CD4-positive, alpha-beta T cell treated with Interleukin-1 beta for 1 hour (primary cell): ENCODE measurements at places on chromosomes 3 and 15.

GRCh38 chr3:14319654-14320182, 82.7 kb upstream of the SLC6A6 start:
- peak; percentile 24 for DNase-seq

DNA sequence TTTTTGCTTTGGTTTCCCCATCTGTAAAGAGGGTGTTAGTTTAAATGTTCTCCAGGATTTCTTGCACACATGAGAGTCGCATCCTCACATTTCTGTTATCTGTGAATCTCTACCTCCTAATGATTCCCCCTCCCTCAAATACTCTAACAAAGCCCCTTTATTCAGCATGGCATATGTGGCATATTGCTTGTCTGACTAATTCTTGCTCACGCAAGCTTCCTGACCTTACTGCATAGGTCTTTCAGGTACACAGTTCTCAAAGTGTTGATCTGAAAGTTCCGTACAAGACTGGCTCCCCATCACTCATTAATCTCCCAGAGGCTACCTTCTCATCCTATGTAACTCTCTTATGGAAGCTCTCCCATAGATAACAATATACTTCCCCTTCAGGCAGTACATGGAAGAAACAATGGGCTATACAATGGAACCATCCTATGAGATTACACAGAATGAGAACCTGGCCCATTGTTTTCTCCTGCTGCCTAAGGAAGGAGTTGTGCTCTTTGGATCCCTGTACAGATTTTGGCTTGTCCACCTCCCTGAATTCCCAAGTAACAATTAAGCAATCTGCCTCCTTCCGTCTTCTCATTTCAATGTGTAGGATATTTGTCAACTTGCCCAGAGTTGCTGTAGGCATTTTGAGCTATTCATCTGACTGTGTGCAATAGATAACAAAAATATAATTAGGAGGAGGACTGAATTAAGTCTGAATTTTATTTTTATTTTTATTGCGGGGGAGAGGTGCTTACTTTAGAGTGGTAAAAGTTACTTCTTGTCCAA, 51.0 kb downstream of the PPARG start:
- no peak for DNase-seq

DNA sequence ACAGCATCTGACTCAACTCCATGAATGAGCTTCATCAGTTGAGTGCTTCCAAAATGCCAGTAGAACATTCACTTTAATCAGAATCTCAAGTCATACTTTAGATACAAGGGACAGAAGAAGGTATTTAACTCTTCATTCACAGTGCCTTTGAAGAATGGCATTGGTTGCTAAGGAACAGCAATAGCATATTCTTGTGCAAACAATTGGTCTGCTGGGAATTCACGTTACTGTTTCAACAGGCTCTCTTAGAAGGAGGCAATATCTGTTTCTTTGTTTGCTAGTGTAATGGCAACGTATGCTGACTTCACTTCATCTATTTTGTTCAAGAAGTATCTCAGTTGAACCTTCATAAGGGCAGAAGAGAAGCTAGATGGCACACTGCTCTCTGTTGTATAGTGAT, 113.9 kb downstream of the TMEM108 start:
- DNase-seq: no peak

GRCh38 chr3:128933922-128934253, 54.5 kb downstream of the ACAD9 start:
- no peak for DNase-seq

DNA sequence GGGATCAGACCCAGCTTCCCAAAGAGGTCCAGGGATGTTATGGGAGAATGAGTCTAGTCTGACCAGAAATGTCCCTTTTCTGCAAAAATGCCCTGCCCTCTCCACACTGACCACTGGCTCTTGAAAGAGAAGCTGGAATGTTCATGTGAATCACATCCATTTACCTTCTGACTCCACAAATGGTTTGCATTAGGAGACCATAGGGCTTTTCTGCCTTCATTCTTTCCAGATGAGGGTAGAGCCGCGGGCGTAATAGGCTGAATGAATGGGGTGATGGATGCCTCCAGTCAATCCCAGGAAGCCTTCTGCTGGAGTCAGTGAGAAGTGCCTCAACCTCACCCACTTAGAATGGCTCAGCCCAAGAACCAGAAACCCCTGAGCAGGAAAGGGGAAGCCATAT, 47.2 kb upstream of the IREB2 start:
- DNase-seq: no peak

DNA sequence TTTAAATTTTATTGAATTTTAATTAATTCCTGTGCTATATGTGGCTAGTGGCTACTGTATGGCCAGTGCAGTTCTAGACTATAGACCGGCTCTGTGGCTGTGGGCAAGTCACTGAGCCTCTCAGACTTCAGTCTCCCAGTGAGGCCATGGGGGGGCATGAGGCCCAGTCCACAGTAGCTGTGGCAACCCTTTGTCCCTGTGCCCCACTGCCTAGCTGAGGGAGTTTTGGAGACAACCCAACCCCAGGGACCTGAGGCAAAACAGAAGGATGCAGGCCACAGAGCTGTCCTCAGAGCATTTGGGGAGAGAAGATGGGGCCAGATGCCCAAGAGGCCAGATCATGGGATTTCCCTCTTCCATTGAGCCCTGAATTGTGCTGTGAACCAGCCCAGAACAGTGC, 18.9 kb upstream of the POC1A start:
- DNase-seq: no peak

DNA sequence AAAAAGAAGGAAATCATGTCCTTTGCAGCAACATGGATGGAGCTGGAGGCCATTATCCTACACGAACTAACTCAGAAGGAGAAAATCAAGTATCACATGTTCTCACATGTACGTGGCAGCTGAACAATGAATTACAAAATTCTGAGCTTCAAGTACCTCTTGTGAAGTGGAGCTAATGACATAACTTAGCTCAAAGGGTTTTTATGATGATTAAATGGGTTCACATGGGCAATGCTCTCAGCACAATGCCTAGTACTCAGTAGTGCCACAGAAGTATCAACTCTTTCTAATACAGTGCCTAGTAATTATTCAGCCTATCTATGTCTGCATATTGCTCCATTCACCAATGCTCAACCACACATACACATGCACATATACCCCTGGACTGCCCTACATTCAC, 407.5 kb upstream of the WNT5A start:
- no peak for DNase-seq

- no peak for DNase-seq
These were observed 473.9 kb downstream of the MFSD1 start for GRCh38 chr3:159275741-159276140.

DNA sequence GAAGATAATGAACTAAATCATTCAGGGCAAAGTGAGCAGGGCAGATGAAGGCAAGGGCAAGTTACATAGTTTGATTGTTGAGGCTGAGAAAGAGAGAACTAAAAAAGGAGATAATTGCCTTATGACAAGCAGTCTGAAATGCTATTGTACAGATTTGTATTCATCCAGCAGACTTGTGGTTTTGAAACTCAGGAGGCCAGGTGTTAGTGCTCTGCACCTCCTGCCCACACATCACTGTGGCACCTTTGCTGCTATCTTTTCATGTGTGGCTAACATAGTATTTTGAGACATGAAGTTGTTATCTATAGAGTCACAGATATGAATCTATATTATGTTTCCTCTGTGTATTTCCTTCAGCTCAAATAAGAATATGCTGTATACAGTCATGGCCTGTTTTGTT, 24.3 kb upstream of the SUCLG2 start:
- peak; percentile 17 for DNase-seq

- no peak for DNase-seq
These were observed 37.4 kb upstream of the SECISBP2L start for GRCh38 chr15:49083401-49084284.

GRCh38 chr15:100468285-100468684, 60.5 kb downstream of the CERS3 start:
- no peak for DNase-seq

GRCh38 chr15:68821190-68821840, 620 bp upstream of the ANP32A start:
- no peak for DNase-seq

DNA sequence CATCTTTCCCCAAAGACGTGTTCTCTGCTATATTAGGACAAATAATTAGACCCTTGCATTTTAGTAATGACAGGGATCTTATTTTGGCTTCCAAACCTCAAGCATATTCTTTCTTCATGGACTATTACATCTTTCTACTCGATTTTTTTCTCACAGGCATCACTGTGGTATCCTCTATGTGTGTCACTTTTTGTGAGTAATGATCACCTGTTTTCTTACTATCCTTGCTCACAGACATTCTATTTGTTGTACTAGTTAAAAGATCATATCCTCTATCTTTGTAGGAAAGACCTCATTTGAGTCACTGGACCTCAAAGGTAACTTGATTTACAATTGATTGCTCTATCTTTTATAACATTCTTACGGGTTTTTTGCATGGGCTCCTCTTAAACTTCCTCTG, 6.8 kb downstream of the C3orf80 start:
- DNase-seq: no peak

DNA sequence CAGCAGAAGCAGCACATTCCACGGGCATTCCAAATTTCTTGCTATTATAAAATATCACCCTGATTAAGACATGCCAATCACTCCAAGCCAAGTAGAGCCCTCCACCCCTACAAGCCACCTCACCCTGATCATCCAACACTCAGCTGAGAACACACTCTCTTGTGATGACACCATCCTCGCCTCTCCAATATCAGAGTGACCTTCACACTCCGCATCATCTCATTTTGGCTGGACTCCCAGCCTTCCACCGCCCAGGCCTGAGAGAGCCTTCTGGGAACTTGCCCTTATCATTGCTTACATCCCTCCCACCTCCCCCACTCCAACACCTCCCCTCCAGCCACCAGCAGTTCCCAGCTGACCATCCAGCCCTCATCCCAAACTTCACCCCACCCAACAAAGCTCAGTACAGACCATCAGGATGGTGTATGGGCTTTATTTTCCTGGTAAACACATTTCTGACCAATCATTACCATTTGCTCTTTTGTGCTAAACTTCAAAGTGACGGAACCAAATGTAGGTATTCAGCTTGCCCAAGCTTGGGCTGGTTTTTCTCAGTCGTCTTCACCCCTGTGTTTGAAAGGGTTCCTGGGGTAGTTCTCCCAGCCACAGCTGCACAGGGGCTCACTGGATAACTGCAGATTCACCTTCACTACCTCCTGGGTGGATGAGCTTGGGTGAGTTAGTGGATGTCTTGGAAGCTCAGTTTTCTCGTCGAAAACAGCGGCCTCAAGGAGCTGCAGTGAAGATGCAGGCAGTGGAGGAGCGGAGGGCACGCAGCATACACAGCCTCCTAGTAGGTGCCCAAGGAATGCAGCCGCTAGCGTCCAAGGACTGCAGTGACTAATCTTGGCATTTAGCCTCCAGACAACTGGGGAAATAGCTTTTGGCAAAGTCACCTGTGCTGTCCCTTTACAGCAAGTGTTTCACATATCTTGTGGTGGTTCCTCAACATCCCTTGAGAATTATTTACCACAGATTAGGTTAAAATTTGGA, 115.1 kb downstream of the LIPC start:
- DNase-seq: no peak

DNA sequence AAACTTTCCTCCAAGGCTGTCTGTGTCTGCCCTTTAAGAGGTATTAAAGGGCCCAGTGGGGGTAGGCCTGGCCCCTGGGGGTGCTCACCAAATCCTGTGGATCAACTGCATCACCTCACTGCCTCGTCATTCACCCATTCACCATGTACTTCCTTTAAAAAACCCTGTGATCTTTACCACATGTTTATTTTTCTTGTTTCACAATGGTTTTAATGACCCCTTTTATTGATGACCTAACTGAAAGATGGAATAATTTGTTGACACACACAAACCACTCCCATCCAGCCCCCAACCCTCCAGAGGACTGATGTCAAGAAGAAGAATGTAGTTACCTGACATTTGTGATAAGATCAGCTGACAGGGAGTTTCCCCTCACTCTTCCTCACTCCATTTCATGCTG, 40.8 kb downstream of the KCNAB1 start:
- peak; percentile 19 for DNase-seq

DNA sequence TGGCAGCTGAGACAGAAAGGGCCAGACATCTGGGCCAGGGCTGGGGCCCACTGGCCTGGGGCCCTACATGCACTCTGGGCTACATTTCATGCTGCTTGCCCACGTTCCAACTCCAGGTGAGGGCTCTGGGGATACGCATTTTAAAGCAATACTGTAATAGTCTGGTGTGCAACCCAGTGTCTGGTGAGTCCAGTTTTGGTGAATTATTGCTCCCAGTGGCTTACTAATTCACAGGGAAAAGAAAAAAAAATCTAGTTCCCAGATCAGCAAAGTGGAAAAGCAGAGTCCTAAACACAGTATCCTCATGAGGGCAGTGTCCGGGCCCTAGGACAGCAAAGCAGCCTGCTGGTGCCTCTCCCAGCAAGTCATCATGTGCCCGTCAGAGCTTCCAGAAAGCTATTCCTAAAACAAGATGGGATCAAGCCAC, 82.4 kb downstream of the CCNL1 start:
- no peak for DNase-seq

DNA sequence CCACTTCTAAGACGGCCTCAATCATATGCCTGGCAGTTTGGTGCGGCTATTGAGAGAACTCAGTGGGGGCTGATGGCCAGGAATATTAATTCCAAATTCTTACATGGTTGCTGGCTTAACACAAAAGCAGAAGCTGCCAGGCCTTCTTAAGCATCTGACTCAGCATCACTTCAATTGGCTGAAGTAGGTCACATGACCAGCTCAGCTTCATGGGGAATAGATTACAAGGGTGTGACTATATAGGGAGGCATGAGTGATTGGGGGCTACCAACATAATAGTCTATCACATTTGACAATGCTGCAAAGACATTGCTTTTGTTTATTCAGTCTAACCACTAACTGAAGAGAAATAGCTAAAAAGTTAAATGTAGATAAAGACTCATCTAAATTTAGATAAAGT, 101.6 kb upstream of the ANKRD28 start:
- no peak for DNase-seq

- DNase-seq: no peak
These were observed 42.9 kb downstream of the AKAP13 start for GRCh38 chr15:85423256-85423655.

DNA sequence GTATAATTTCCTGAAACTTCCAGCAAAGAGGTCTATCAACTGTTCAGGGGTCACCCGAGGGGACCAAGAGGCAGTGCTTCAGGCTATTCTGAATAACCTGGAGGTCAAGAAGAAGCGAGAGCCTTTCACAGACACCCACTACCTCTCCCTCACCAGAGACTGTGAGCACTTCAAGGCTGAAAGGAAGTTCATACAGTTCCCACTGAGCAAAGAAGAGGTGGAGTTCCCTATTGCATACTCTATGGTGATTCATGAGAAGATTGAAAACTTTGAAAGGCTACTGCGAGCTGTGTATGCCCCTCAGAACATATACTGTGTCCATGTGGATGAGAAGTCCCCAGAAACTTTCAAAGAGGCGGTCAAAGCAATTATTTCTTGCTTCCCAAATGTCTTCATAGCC, 6.8 kb downstream of the GCNT3 start:
- DNase-seq: no peak

DNA sequence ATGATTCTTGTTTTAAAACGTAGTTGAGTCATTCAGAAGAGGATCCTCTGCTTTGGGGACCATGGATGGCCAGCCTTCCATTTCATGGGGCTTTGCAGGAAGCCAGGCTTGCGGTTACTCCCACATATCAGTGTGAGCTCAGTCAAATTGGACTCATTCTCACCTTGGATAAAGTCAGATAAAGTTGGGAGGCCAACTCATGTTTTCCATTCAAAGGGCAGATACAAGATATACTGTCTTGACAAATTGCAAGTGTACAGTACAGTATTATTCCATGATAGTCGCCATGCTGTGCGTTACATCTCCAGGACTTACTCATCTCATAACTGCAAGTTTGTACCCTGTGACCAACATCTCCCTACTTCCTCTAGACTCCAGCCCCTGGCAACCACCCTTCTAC, 25.5 kb upstream of the B3GNT5 start:
- DNase-seq: no peak

GRCh38 chr15:53611145-53611920, 148.1 kb downstream of the WDR72 start:
- DNase-seq: no peak
